ENCODE measurements at places on chromosomes 16 and 17.

DNA sequence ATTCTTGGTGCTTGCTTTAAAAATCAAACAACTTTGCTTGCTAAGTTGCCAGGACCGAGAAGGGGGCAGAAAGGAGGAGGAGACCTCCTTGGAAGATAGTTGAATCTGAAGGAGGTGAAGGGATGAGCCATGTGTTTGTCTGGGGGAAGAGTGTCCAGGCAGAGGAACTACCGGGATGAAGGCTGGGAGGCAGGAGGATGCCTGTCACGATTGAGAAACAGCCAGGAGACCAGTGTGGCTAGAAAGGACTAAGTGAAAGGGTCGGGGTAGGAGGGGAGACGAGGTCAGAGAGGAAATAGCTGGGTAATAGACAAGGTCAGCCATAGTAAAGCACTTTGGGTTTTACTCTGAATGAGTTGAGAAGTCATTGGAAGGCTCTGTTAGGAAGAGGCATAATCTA, 38.9 kb upstream of the CSNK2A2 start:
- DNase-seq = no peak

DNA sequence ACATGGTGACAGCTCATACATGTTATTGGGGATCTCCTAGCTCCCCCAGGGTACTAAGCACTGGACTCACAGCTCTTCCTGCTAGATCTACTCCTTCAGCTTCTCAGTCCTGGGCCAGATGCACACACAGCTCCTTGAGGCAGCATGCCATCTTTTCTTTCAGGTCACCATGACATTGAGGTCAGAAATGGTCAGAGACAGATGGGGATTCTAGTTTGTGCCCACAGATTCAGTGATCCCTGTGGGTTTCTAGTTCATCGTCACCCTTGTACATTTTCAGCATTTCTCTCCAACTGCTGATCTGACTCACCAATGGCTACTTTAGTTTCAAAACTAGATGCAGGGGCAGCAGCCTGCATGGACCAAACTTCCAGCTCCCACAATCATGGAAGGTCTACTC, 560.7 kb upstream of the PSMD7 start:
- DNase-seq = no peak

GRCh38 chr16:9323170-9323569, 231.7 kb downstream of the HAPSTR1 start:
- DNase-seq = no peak

GRCh38 chr16:83059237-83059636, 432.5 kb downstream of the CDH13 start:
- no peak for DNase-seq

DNA sequence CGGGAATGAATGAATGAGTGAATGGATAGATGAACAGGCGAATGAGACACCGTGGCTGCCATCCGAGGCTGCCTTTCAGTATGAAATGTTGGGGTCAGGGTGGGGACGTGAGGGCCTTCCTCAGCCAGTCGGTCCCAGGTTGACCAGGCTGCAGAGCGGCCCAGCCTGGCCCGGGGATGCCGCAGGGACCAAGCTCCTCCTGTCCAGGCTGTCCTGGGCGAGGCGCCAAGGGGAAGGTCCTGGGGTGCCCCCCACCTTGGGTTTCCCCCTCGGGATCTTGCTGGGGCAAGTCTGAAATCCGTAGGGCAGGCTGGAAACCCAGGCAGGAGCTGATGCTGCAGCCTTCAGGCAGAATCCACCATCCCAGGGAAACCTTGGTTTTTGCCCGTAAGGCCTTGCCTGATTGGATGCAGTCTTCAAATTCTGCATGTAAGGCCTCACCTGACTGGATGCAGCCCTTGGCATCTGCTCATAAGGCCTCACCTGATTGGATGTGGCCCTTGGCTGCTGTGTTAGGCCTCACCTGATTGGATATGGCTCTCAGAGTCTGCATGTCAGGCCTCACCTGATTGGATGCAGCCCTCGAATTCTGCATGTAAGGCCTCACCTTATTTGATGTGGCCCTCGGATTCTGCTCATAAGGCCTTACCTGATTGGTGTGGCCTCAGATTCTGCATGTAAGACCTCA, 61.7 kb upstream of the ZNF469 start:
- no peak for DNase-seq

Data from sciatic nerve (tissue), 2 donors.